ENCODE measurements at places on chromosomes 2 and 18.

- H3K36me3 ChIP-seq = no peaks in the 10 kb centered on the region
- H3K27me3 ChIP-seq = peaks cover 2% of the 10 kb centered on the region
- DNase-seq = no peak
- H3K27ac ChIP-seq = no peak overlapping the region
- no peak overlapping the region for H3K4me3 ChIP-seq
Measured at GRCh38 chr2:167756446-167756845, 490.9 kb downstream of the STK39 start.

DNA sequence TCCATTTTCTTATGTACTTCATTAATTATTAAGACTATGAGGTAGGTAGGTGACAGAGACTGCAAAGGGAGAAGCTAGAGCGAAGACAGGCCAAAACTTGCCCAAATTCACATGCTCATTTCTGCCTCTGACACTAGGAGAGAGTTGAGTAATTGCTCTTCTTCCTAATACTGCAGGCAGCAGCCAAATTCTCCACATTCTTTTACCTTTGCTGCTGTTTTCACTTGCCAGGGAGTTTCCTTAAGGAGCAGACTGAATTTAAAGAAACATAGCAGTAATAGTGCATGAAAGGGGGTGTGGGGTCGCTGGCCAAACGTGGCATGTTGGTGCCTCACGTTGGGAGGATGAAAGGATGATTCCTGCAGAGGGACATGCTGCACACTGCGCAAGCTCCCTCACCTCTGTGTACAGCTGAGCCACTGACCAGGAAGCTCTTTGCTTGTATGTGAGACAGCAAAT, 12.3 kb downstream of the CRIM1 start:
- no peak for DNase-seq
- H3K27me3 ChIP-seq = peaks cover 4% of the 10 kb centered on the region
- no peaks in the 10 kb centered on the region for H3K36me3 ChIP-seq
- H3K4me3 ChIP-seq = no peak overlapping the region
- H3K4me1 ChIP-seq = no peaks in the 10 kb centered on the region
- H3K27ac ChIP-seq = no peak overlapping the region

GRCh38 chr2:219126555-219126954, 34.1 kb downstream of the NHEJ1 start:
- no peaks in the 10 kb centered on the region for H3K27me3 ChIP-seq
- no peak for DNase-seq
- H3K4me1 ChIP-seq = no peaks in the 10 kb centered on the region
- H3K4me3 ChIP-seq = no peak overlapping the region
- H3K27ac ChIP-seq = no peak overlapping the region
- H3K36me3 ChIP-seq = peaks cover 40% of the 10 kb centered on the region

GRCh38 chr2:44826601-44827000, 114.9 kb upstream of the SIX3 start:
- no peak overlapping the region for H3K27ac ChIP-seq
- no peak for DNase-seq
- peaks cover 5% of the 10 kb centered on the region for H3K27me3 ChIP-seq
- no peak overlapping the region for H3K4me3 ChIP-seq
- no peaks in the 10 kb centered on the region for H3K36me3 ChIP-seq
- H3K4me1 ChIP-seq = no peaks in the 10 kb centered on the region

- H3K4me1 ChIP-seq = peaks cover 31% of the 10 kb centered on the region
- no peaks in the 10 kb centered on the region for H3K27me3 ChIP-seq
- H3K36me3 ChIP-seq = no peaks in the 10 kb centered on the region
- peak overlapping the region; percentile 97 for H3K27ac ChIP-seq
Measured at GRCh38 chr18:35158728-35159450, 81.9 kb upstream of the ZNF397 start.

GRCh38 chr18:21100678-21101077, 10.9 kb downstream of the ROCK1 start:
- H3K4me1 ChIP-seq = peaks cover 79% of the 10 kb centered on the region
- peak overlapping the region; percentile 2 for H3K4me3 ChIP-seq
- H3K27ac ChIP-seq = peak overlapping the region; percentile 15
- H3K36me3 ChIP-seq = peaks cover 3% of the 10 kb centered on the region
